ENCODE measurements at places on chromosomes 12 and 14.

DNA sequence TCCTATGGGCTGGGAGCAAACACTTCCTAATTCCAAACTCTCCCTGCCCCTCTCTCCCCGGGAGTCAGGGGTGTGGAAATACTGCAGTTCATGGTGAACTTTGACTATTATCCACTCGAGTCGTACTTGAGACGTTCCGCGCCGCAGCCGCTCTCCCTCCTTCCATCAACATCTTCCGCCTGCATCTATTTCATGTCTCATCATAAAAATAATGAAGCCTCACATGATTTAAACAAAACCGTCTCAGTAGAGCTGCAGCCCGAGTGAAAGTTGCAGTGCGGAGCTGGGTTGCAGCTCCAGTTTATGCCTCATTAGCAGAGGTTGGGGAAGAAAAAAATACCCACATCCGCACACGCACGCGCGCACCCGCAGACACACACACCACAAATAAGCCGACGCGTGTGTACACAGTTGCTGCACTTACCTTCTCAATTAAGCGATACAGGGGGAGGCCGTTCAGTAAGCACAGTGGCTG lies 283 bp downstream of the LMO3 start:
- DNase-seq, result peak; percentile 11

DNA sequence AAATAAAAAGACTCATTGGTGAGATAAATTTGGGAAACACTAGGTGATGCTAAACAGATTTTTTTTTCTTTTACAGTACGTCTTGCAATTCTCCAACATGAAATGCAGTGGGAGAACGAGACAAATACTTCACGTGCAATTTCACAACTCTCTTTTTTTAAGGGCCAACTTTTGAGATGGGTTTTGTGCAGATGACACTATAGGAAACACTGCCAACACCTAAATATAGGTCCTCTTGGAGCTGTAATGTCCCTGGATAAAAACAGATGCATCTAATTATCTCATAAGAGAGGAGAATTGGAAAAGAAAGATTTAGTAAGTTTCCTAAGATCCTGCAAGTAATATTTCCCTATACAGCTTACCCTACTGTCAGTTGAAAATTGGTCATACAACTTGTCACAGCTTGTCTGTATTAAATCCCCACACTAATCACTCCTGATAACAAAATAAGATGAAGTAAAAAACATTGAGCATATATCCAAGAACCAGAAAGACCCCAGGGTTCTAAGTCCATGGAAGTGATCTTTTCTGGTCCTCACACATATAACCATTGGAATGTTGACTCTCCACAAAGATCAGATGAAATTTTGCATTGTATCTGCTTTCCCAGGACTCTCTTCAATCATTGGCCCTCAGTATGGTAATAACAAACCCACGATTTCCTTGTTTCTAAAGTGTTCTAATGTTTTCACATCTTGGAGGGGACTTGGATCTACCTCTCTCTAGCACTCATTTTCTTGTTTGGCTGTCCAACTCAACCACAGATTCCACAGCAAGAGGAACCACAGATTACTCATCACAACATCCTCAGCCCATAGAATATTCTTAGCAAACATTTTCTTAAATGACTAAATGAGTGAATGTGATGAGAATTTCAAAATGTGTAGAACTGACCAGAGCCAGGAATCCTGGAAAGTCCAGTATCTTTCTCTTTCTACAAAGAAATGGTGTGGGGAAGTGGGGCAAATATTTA lies 769.4 kb upstream of the USP15 start:
- DNase-seq, result no peak

DNA sequence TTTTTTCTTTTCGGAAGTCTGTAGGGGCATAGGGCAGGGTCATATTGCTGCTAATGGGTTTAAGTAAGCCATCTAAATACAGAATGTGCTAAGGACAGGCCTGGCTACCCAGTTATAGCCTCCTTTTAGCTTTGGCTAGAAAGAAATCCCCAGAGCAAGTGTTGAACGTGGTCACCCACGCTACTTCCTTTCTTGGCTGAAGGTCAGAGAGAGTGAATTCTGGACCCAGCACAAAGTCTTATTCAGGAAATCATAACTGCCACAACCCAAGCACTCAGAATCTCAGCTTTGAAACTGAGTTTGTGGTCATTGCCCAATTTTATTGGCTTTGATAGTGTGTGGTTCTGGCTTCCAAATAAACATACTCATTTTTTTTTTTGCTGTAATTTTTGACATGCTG lies 542.1 kb upstream of the ATP2B1 start:
- no peak for DNase-seq

- DNase-seq, result peak; percentile 23
Measured at GRCh38 chr12:110355073-110355472, 48.4 kb downstream of the ANAPC7 start.

DNA sequence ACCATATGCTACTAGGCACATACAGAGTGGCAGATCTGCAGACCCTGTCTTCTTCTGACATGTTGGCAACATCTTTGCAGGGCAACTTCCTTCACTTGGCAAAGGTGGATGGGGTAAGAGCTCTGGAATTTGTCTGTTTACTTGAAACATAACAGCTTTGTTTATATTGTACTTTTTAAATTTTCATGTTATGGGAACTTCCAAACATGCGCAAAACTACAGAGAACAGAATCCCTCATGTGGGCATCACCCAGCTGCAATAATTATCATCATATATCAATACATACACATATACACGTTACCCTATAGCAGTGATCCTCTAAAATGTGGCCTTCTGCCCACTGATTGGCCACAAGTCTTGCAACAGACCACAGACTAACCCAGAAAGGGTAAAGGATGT lies 103.4 kb downstream of the STAB2 start:
- DNase-seq, result no peak

GRCh38 chr12:91219511-91219910 lies 36.9 kb upstream of the DCN start:
- peak; percentile 86 for DNase-seq

- DNase-seq, result no peak
Measured at GRCh38 chr14:76806446-76806845, 6.2 kb downstream of the ANGEL1 start.

DNA sequence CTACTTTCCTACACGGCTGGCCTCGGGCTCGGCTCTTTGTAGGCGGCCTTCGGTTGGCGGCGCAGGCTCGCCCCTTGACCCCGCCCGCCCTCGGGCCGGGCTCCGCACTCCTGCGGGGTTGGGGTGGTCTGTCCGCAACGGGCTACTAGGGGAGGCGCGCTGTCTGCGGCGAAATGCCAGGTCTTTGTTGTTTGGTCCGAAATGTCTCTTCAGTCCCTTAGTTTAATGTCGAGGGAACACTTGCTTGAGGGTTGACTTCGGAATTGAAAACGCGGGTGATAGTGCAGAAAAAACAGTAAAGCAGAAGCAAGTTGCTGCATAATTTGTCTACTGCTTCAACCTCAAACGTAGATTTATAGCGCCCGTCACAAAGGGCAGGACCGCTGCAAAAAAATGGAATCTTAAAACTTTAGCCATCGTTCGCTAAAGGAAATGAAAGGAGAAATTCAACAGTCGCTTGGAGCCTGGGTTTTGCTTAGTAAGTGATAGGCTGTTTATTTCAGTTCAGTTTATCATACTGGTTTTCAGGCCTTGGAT lies 390 bp downstream of the JKAMP start:
- peak; percentile 55 for DNase-seq

DNA sequence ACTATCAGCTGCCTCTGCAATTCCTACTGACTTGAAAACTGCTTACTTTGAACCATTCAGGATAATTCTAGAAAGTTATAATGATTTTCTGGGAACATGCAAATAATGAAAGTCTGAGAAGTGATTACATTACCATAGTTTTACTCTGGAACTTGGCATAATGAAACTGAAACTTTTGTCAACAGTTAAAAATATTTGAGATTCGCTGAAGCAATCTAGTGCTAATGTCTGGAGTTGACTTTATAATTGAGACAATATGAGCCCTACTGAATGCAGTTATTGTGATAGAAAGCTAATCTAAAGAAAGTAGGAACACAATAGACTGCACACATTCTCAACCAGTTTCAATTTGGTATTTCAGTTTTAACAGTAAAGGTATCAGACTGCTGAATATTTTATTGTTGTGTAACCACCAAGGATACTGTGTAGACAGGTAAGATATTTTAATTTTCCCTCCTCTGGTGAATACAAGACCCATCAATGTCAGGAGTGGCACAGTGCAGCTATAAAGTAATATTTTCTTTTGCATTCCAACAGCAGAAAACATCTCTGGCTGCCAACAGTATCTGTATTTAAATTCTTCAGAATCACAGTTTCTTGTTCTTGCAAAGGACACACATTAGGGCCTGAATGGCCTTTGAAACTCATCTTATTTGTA lies 483.5 kb downstream of the ATP23 start:
- DNase-seq, result peak; percentile 34

DNA sequence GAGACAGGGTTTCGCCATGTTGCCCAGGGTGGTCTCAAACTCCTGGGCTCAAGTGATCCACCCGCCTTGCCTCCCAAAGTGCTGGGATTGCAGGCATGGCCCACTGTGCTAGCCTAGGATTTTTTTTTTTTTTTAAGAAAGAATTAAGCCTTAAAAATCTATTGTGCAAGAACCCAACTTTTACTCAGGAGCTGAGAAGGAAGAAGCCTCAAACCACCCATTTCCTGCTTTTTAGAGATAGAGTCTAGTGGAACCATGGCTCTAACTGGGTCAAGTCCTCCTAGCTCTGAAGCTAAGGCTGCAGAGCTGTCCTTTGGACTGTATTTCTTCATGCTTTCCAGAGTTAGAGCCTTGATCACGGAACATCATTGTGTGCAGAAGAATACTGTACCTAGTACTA lies 1.3 kb upstream of the TSFM start:
- no peak for DNase-seq

DNA sequence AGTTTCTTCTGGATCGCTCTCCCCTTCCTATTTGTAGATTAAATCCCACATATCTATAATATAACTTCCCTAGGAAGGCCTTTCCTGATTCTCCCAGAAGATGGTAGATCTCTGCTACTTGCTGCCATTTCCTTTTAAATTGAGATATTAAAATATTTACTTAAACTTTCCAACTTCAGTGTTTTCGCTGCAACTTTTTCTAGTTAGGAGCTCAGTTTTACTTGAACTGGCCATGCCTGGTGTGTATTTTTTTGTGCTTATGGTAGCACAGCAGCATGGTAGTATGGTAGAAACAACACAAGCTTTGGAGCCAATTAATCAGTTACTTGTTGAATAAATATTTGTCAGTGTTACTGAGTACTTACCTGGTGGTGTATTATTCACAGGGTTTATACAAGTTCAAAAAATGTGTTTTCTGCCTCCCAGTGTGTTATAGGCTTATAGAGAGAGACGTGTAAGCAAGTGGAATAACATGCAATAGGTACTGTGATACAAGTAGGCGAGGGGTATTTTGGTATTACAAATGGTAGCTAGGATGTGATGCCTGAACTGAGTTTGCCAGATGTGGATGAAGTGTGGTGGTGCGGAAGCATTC lies 2.9 kb downstream of the POLR3B start:
- DNase-seq, result peak; percentile 14

DNA sequence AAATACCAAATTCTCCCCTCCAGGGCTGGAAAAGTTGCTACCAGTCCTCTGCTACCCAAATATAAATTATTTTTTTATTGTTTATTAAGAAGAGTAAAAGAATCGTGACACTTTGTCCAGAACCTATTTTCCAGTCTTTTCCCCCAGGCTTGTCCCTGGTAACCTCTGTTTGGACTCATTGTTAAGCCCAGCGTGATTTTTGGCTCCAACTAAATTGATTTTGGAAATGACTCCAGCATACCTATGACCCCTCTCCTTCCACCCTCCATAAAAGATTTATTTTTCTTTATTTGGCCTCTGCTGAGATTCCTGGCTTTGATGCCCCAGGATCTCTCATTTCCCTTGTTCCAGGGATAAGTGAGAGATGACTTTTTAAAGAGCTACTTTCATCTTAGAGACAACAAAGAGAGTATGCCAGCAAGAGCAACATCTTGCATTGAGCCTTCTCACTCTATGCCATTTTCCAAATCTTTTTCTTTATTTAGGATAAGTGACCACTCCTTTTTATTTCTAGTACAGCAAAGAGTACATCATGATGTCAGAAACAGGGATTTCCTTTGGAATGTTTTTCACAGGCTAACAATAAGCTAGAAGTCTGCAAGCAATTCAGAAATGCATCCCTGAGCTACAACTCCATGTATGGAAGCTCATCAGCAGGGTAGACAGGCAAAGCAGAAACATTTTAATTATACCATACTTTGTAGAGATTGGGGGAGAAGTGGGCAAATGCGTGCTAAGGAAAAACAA lies 75.8 kb downstream of the DAD1 start:
- no peak for DNase-seq

DNA sequence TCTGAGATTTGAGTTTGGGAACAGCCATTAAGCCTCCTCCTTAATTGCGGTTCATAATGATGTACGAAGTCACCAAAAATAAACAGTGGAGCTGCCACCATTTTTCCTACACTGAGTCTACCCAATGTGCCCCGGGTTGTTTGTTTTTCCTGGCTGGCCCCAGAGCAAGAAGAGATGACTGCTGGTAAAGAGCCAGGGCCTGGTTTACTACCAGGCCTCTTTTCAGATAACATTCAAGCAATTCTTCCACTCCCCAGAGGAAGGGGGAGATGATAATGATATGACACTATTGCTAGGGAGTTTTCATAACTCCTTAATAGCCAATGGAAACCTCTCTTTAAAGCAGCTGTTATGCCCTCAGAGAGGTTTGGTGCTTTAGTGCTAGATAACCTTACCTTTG lies 42.3 kb downstream of the BRAP start:
- DNase-seq, result peak; percentile 96
